ENCODE measurements at places on chromosomes 7 and 10.
A peak's percentile ranks its signal among the peaks of the same experiment; 100 is the strongest.

GRCh38 chr10:11424456-11425295 is 186.8 kb downstream of the USP6NL start:
- DNase-seq, result no peak

GRCh38 chr10:8034466-8035005 is 20.0 kb upstream of the GATA3 start:
- DNase-seq, result peak; percentile 17

DNA sequence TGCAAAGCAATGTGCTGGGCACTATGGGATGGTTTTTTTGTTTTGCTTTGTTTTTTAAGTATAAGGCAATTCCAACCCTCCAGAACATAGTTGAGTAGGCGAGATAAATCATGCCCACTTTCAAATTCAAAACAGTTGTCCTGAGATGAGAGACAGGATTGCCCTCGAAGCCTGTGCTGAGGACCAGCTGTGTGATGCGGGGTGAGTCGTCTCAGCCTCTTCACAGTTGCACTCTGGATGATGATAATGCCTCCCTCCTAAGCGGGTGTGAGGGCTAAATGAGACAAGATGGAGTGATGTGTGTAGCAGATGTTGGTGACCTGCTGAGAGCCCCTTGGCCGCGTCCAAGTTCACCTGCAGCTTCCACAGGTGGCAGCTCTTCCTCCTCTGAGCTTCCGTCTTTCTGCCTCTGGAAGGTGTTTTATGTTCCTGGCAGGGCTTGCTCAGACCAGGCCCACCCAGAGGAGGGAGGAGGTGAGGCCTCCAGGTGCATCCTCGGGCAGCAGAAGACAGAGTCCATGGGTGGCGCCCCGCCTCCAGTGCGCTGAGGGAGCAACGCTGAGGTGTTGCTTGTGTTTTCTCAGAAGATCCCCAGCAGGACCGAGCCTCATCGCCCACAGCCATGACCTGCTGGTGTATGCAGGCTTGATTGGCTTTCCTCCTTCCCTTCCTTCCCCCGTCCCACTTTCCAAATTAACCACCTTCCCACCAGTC is 30.6 kb downstream of the ECHDC3 start:
- no peak for DNase-seq

GRCh38 chr10:34687434-34688210 is 127.5 kb downstream of the PARD3 start:
- no peak for DNase-seq

- DNase-seq, result no peak
These were observed 5.3 kb downstream of the PAPOLB start for GRCh38 chr7:4856336-4857057.

DNA sequence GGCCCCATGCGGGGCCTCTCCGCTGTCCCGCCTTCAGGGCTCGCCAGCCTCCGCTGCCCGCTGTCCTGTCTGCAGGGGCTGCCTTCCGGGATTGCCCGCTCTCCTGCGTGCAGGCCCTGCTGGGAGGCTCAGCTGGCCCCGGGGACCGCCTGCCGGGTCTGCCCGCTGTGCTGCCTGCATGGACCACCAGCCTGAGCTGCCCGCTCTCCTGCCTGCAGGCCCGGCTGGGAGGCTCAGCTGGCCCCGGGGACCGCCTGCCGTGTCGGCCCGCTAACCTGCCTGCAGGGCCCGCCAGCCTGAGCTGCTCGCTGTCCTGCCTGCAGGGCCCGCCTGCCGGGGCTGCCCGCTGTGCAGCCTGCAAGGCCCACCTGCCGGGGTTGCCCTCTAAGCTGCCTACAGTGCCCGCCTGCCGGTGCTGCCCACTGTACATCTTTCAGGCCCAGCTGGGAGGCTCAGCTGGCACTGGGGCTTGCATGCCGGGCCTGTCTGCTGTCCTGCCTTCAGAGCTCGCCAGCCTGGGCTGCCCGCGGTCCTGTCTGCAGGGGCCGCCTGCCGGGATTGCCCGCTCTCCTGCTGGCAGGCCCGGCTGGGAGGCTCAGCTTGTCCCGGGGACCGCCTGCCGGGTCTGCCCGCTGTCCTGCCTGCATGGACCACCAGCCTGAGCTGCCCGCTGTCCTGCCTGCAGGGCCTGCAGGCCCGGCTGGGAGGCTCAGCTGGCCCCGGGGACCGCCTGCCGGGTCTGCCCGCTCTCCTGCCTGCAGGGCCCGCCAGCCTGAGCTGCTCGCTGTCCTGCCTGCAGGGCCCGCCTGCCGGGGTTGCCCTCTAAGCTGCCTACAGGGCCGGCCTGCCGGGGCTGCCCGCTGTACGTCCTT is 165.1 kb downstream of the GLRX3 start:
- no peak for DNase-seq

DNA sequence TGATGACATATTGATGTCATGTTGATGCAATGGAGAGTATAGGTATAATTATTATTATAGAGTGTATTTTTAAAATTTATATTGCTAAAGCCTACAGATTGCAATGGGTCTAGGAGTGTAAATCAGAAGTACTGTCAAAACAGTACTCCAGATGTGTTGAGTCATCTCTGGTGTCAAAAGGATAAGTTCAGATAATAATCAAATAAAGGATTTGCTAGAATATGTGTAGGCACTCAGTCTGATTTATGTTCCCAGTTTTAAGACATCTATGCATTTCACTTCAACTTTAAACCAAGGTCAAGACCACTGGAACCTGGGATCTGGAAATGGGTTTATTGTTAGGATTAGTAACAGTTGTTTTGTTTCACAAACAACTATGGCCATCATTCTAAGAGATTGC is 342.3 kb upstream of the BMPER start:
- no peak for DNase-seq

DNA sequence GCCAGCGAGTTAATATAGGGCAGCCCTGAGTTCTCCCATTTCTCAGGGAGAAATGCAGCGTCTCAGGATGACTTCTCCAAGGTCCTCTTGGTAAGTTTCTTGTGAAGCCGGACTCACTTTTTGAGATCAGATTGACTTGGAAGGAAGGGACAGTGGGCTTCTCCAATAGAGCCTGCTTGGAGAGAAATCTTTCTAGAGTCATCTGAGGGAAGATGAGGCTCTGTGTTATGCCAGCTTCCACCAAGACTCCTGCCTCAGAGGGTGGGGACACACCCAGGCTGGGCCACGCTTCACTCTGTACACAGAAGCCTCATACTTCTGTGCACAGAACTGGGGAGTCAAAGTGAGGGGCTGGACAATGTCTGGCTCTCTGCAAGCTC is 5.6 kb downstream of the C10orf105 start:
- no peak for DNase-seq

DNA sequence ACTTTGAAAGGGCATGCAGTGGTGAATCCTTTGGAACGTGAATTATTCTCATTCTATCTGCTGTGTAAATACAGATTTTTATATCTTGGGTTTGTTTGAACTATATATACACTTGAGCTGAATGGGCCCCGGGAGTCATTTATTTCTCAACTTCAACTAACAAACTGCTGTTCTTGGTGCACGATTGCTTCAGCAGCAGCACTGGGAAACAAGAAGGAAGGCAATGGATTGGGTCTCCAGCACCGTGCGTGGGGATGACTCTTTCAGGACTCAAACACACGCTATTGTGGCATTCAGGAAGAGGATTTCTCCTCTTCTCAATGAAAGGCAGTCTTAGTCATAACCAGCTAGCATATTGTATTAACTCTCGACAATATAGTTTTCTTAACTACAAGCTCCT is 226.0 kb upstream of the NFE2L3 start:
- no peak for DNase-seq

GRCh38 chr10:116490028-116490662 is 55.6 kb upstream of the PNLIP start:
- DNase-seq, result no peak

- no peak for DNase-seq
These were observed 79.8 kb downstream of the ZNF92 start for GRCh38 chr7:65453341-65454030.

DNA sequence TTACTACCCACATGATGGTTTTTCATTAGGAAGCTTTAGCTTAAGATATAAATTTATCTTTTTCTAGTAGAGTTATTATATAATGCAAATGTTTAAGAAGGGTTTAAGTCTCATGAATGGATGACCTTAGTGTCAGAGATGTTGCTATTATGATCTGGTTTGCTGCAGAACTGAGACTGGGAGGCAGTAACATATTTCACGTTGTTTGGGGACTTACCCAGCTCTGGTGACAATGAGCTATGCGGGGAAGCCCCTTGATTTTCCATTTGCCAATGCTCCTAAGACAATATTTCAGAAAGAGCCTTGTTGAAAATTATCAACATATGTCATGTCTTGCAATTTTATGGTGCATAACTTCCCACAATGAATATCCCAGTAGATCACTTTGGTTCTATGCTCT is 754.6 kb downstream of the REEP3 start:
- DNase-seq, result no peak

DNA sequence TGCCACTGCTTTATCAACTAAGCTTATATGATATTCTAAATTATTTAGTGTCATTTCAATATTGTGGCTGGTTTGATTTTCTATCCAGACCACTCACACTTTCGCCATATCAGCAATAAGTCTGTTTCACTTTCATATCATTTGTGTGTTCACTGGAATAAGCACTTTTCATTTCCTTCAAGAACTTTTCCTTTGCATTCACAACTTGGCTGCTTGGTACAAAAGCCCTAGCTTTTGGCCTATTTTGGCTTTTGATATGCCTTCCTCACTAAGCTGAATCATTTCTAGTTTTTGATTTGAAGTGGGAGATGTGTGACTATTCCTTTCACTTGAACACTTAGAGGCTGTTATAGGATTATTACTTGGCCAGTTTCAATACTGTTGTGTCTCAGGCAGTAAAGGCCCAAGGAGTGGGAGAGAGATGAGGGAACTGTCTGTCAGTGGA is 120.9 kb upstream of the NAMPT start:
- no peak for DNase-seq

- DNase-seq, result no peak
These were observed 10.7 kb upstream of the NFKB2 start for GRCh38 chr10:102384606-102385429.

DNA sequence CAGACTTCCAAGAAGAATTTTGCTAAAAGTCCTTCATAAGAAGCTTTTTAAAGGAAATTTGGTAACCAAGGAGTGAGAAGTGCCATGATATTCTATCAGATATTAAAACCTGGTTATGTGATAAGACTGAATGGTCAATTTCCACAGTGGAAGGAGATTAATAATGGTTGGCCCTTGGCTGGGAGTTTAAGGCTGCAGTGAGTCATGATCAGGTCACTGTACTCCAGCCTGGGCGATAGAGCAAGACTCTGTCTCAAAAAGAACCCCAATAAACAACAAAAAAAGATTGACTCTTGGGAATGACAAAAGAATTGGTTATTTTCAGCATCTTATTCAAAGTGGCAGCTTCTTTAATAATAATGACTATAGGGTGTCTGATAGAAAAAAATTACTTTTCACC is 37.2 kb downstream of the EXOC4 start:
- no peak for DNase-seq

- DNase-seq, result peak; percentile 64
These were observed 38.6 kb upstream of the SH2D4B start for GRCh38 chr10:80498833-80499741.

DNA sequence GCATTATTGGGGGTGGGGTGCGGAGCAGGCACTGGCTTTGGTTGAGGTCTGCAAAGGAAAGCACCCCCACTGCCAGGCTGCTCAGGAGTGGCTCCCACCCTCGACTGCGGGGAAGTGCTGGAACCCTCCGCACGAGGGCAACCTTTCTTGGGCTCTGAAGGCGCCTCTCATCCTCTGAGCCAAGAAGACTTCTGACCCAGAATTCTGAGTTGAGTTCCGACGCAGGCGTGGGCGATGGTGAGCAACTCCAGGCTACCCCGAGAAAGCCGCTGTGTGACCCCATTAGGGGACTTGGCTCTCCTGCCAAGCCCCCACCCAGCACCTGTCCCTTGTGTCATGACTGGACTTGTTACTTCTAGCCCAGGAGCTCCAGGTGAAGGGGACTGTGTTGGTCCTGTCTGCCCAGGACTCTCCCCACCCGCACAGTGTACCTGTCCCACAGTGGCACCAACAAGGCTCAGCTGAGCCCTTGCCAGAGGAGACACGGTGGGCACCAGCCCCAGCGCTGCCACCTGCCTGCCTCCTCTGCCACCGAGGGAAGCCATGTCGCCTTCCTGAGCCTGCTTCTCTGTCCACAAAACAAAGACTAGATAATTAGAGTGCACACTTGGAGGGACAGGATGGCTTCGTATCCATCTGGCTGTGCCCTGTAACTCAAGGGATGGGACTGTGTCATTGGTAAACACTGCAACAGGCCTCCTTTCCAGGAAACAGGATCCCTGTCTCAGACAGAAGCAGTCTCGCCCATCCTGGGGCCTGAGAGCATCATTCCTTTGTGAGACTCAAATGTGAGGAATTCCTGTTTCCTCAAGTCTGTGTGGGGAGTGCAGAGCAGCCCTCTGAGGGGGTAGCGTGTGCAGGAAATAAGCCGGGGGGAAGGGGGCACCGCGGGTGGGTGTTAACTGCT is 128.8 kb downstream of the LHPP start:
- DNase-seq, result no peak

GRCh38 chr7:21617916-21618390 is 75.1 kb downstream of the DNAH11 start:
- DNase-seq, result no peak

DNA sequence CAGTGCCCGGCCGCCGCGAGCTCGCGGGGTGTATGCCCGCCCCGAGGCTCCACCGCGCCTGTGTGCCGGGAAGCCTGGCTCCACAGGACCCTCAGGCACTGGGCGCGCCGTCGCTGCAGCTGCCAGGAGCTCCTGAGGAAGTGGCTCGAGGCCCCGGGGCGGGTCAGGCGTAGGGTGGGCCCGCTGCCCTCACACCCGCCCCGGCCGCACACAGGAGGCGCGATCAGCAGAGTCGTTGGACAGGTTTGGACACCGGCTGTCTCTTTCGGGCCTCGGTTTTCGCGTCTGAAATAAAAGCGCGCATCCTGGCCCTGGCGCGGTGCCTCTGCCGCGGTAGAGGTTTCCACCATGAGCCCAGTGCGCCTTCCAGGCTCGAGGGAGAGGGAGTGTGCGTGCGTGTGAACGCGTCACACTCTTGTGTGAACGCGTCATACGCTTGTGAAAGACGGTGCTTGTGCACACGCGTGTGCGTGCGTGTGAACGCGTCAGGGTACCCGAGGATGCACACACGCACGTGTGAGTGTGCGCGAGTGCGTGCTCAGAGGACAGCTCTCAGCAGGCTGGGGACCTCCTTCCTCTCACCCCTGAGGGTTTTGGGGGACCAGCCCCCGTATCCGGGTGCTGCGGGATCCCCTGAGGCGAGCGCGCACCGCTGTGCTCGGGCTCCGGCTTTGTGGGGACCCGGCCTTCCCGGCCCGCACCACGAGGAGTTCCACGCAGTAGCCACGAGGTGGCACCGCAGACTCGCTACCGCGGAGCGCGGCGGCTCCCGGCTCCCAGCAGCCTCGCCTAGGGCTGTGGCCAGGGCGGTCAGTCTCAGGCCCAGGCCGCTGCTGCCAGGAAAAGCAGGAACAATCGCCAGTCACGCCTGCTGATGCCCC is 83.8 kb downstream of the BMS1 start:
- DNase-seq, result peak; percentile 71

- no peak for DNase-seq
These were observed 43.1 kb downstream of the BRAF start for GRCh38 chr7:140881507-140882228.

Measured in activated naive CD4-positive, alpha-beta T cell treated with anti-CD3 and anti-CD28 coated beads, Interleukin-2, amount 50 U/mL, for 72 hours (primary cell).